ENCODE measurements at places on chromosomes 2 and 18.

GRCh38 chr2:62014102-62014501, 108.6 kb downstream of the COMMD1 start:
- DNase-seq: no peak

DNA sequence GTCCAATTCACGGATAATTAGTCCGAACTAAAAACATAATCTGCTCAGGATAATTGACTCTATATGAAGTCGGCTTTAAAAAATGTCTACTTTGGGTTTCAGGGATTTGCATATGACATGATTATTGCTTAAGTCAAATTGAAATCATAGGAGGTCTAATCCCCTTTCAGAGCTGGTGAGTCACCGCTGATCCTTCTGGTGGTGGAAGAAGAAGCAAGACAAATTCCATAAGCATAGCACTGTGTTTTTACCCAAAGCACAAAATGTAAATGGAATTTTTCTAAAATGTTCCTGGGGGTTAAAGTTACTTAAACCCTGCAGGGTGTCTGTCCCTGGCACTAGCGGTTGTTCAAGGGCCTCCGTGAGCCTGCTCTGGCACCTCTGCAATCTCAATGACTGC, 460.2 kb downstream of the LRATD1 start:
- no peak for DNase-seq

- DNase-seq: no peak
Observed at GRCh38 chr18:60246606-60247005, 126.0 kb downstream of the MC4R start.

DNA sequence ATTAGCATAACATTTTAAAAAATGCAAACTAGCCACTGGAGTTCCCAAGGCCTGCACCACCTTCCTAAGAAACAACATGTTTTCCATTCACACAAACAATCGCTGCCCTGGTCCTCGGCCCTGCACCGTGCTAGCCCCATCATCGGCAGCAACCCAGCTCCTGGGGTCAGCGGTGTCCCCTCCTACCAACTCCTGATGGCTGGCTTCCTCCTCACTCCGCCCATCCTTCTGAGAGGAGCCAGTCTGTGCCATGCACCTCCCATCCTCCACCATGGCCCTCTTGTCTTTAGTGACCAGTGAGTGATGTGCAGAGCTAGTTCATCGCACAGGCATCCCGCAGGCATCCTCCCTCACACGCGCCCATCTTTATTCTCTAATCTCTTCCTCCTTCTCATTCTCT, 81.9 kb downstream of the LONRF2 start:
- no peak for DNase-seq

GRCh38 chr18:54466248-54467005, 108.7 kb downstream of the C18orf54 start:
- no peak for DNase-seq

GRCh38 chr2:142875652-142876051, 1.8 kb upstream of the KYNU start:
- DNase-seq: no peak

GRCh38 chr2:43344868-43345373, 118.5 kb upstream of the ZFP36L2 start:
- DNase-seq: no peak

- no peak for DNase-seq
Observed at GRCh38 chr2:220811952-220812570, 760.0 kb downstream of the EPHA4 start.

GRCh38 chr2:42196403-42197267, 27.5 kb downstream of the EML4 start:
- DNase-seq: peak; percentile 12

GRCh38 chr2:127081826-127082633, 24.9 kb downstream of the BIN1 start:
- DNase-seq: peak; percentile 33

- DNase-seq: no peak
Observed at GRCh38 chr2:7704296-7704865, 787.2 kb downstream of the RNF144A start.

- DNase-seq: no peak
Observed at GRCh38 chr2:231519975-231520555, 10.2 kb downstream of the NMUR1 start.

GRCh38 chr2:197348721-197349360, 38.3 kb upstream of the ANKRD44 start:
- DNase-seq: no peak
